NAMALWA (cell line): ENCODE measurements at places on chromosomes 6 and 20.
A peak's percentile ranks its signal among the peaks of the same experiment; 100 is the strongest.

DNA sequence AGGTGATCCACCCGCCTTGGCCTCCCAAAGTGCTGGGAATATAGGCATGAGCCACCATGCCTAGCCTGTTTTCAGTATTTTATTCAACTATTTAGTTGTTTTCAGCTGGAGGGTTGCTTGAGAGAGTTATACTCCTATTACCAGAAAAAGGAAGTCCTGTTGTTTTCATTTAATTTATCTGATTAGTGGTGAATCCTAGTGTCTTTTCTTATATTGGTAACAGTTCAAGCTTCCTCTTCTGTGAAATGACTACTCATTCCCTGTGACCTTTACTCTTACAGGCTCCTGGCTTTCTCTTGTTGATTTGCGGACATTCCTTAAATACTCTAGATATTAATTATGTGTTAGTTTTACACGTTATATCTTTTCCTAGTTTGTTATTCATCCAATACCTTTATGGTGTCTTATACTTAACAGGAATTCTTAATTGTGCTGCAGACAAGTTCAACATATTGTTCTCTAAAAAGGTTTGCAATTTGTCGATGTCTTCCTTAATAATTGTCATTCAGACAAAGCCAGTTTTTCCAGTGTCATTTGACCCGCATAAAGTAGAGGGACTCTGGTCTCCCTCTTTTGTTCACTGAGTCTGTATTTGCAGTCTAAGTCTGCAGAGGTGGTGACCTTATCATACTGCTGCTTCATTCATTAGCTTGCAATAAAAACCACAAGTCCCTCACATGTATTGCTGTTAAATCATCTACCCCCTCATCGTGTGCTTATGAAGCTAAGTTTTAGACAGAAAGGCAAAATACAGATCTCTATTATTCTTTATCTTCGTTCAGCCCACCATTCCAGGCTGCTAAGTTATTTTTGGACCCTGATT lies 51.4 kb downstream of the ZBTB9 start:
- DNase-seq: no peak

DNA sequence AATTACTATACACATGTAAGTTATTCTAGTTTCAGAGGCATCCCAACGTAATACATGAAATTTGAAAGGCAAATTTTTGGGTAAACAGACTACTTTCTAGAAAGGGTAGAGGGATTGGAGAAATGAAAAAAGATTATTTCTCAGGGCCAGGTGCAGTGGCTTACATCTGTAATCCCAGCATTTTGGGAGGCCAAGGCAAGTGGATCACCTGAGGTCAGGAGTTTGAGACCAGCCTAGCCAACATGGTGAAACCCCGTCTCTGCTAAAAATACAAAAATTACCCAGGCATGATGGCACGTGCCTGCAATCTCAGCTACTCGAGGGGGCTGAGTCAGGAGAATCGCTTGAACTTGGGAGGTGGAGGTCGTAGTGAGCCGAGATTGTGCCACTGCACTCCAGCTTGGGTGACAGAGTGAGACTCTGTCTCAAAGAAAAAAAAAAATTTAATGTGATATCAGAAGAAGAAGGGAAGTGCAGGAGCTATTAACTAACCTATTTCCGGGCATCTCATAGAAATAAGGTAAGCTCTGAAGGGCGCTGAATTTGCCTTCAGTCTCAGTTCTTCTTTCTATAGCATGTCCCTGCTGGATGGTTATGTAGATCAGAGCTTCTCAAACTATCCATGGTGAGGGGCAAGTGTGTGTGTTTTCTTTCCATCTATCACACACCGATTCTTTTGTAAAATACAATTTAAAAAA lies 100.3 kb upstream of the MTHFD1L start:
- peak; percentile 72 for DNase-seq

- no peak for DNase-seq
These were observed 7.4 kb upstream of the LAMP5 start for GRCh38 chr20:9506964-9507369.

GRCh38 chr6:166997768-166998255 lies 1.4 kb upstream of the CEP43 start:
- peak; percentile 50 for DNase-seq

GRCh38 chr6:39889229-39889628 lies 45.0 kb downstream of the MOCS1 start:
- no peak for DNase-seq
